ENCODE measurements at places on chromosomes 5 and 9.

DNA sequence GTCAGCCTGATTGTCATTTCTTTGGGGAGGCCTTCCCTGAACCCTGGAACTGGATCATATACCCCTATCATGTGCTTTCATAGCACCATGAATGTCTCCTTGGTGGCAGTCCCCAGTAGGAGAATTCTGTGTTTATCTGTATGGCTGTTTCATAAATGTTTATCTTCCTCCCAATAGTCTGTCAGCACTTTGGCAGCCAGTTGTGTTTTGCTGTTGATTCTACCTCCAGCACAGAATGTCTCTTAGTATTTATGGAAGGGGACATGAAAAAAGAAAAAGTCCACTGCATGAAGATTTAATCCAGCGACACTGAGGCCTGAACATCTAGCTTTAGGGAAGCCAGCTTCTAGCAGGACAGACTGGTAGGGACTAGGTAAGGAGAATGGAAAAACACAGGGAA lies 38.3 kb downstream of the GHR start:
- no peak for DNase-seq

DNA sequence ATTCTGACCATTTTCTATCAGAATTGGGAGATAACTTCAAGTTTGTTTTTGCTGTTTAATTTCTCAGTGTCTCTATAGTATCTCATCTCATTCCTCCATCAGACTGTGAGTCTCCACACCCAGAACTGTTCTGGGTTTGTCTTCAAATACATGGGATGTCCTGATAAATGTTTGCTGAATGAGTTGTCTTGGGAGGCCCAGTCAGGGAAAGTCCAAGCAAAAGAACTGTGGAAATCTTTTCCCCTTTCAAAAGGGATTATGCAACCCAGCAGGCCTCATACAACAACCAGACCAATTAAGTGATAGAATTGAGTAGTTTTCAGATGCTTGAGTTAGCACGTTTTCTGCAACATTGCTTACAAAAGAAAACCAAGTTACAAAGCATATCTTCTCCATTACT lies 324.4 kb downstream of the BRINP1 start:
- DNase-seq, result no peak

DNA sequence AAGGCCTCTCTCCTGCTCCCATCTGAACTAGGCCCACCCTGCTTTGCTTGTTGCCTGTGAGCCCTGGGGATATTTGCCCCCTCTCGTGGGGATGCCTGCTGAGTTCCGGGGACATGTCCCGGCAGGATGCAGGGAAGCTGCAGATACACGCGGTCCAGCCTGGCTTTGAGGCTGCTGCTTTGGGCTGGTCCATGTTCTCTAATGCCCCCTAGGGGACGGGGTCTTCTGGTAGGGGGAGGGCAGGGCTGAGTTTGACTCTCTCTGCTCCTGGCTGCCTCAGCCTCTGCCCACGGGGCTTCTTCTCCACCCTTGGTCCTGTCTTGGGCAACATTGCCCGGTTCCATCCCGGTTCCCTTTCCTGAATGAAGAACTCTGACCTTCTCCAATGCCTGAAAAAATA lies 84.9 kb upstream of the ASS1 start:
- no peak for DNase-seq

GRCh38 chr9:69996967-69997366 lies 46.7 kb upstream of the MAMDC2 start:
- no peak for DNase-seq

GRCh38 chr9:24090566-24090965 lies 264.5 kb upstream of the ELAVL2 start:
- DNase-seq, result no peak

DNA sequence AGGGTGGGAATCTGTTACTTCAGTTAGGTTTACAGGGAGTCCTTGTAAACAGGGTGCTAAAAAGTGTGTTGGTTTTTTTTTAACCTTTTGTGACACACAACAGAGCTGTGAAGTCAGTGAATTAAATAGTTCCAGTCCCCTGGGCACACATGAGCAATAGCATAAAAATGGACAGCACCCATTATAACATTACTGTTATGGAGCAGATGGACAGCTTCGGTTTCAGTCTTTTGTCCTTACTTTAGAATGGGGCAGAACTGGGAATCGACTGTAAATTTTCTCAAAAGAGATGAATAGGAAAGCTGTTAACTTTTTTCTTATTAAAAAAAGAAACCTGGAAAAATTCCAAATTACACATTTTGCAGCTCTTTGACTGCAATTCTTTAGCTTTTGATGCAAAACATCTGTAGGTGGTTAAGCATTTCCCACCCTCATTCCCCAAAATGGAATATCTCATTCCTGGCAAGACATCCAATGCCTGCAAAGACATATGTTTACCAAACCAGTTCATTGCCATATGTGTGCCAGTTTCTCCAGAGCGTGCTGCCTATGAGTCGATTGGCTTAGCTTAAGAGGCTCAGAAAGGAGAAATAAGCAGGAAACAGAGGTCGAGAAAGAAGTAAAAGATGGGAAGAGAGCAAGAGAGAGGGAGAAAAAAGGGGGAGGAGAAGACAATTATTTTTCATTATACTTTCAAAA lies 212.3 kb upstream of the TMEM161B start:
- DNase-seq, result no peak

- no peak for DNase-seq
Measured at GRCh38 chr9:7653262-7653661, 146.3 kb downstream of the DMAC1 start.

DNA sequence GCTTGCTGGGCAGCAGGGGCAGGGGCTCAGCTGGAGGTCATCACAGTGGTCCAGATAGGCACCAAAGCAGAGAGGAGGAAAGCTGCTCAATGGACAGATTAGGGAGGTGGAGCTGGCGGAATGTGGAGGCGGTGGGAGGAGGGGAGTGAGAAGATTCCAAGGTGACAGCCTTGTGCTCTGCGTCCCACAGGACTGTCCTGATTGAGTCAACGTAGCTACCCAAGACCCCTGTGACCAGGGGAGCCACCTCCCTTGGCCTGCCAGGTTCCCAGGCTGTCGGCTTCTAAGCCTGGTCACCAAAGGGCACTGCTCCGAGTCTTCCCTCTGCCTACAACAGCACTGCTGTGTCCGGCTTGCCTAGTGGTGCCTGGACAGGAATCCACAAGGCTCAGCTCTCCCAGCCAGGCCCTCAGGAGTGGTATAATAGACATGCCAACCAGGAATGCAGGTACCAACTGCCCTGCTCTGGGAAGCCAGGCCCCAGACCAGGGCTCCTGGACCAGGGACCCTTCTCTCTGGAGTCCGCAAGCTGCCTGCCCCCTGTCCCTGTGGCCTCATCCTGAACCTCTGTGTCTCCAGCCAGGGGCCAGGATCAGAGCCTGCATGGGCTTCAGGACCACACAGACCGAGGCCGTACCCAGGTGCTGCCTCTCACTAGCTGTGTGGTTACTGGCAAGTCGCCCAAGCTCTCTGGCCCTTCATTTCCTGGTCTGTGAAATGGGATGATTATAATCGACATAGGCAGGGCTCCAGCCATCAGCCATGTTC lies 67.9 kb downstream of the STK10 start:
- no peak for DNase-seq

DNA sequence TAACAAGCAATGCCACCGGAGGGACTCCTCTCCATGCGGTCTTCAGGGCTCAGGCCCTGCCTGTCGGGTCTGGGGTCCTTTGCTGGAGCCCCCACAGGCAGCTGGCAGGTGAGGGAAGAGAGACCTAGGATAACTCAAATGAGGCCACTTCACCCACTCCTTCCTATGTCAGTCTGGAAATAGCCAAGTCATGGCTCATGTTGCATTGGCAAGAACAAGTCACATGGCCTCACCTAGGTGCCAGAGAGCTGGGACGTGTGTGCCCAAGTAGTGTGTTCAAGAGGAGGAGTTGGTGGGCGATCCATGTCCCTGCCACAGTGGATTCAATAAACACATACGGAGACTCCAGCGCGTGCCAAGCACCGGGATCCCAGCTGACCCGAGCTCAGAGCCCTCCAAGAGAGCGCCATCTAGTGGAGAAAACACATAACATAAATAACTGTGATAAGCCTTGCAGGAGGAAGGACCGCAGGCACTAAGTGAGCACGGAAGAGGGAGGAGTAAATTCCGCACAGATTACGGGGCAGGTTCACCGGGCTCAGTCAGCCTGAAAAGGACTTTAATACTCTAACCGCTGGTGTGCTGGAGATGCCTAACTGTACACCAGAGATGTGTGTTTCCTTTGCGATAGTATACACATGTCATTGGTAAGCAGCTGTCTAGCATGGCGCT lies 580.8 kb downstream of the CCDC171 start:
- DNase-seq, result no peak

DNA sequence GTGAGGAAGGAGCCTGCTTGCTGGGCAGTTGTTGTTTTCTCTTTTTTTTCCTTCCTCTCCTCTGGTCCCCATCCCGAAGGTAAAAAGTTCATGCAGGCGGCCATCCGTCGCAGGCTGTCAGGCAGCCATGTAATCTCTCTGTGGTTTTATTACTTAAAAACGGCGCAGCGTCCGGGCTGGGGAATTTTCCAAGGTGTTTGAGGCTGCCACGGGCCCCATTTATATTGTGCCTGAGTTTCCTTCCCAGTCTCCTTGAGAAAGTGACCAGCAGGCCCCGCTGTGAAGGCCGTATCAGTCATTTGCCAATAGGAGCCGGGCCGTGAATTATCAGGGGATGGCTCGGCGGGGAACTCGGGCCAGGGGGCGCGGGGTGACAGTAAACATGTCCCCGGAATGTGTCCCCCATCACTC lies 289.7 kb downstream of the PBX3 start:
- DNase-seq, result no peak

DNA sequence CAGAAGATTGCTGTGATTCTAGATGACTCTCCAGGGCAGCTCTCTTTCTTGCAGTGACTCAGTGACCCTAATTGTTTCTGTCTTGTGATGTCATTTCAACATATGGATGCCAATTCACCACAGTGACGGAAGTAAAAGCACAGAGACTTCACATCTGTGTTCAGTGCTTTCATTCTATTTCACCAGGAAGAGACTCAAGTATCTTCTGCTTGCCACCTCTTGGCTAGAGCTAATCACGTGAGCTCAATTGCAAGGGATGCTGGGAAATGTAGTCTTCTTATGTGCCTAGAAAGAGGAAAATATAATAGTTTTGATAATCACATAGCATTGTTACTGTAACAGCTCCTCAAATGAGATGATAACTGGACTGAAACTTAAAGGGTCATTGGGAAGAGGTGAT lies 453.3 kb upstream of the KLF4 start:
- no peak for DNase-seq

DNA sequence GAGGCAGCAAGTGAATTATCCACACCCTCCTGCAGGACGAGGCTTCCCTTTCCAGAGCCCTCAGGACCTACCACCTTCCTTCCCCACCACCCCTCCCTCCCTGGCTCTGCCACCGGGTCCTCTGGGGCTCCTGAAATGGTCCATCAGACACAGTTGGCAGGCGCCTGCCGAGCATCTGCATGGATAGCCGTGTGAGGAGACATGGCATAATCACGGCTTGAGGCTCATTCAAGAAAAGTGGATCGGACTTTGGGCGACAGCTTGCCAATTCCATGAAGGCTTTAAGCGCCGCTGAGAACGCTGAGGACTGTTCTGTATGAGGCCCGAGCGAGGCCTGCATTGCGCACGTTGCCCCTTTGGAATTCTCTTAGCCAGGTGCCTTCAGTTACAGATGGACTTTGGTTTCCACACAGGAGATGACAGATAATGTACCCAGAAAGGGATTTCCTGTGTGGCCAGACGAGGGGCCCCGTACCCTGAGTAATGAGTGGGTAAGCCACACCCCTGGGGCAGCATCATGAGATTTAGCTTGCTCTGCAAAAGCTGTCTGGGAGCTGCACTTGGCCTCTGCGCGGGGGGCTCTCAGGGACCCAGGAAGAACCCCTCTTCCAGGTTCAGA lies 179.8 kb downstream of the OLFM1 start:
- no peak for DNase-seq

GRCh38 chr9:125558453-125559092 lies 148.4 kb downstream of the MAPKAP1 start:
- DNase-seq, result peak; percentile 50

DNA sequence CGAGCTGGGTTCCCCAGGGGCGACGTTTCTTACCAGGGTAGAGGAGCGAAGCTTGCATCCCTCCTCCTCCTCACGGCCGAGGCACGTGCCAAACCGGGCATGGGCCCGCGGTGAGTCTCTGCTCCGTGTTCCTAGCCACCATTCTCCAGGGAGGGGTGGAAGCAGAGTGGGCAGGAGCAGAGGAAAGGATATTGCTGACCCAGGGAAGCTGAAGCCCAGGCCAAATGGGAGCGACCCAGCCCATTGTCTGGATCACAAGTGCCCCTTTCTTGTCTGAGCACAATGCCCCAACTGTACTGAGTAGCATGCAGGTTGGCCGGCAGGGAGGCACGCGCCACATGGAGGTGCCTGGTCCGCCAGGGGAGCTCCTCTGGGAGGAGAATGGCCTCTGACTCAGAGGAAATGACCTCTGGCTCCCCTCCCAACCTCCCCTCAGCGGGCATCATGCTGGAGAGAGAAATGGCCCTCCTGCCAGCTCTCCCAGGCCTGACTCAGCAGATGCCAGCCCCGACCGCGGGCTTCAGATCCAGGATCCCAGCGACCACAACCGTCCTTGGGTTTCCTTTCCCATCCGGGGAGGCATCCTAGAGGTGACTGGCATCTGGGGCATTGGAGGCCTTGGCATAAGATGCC lies 1.1 kb downstream of the PRR7 start:
- DNase-seq, result no peak

All from activated T-cell treated with anti-CD3 and anti-CD28 coated beads for 24 hours (primary cell).